ENCODE measurements at places on chromosomes 2 and 18.

- no peak for DNase-seq
Measured at GRCh38 chr2:9720352-9721093, 89.7 kb upstream of the YWHAQ start.

- DNase-seq = no peak
Measured at GRCh38 chr2:47833516-47833968, 50.6 kb downstream of the MSH6 start.

- no peak for DNase-seq
Measured at GRCh38 chr2:10265329-10266132, 37.2 kb upstream of the HPCAL1 start.

- DNase-seq = no peak
Measured at GRCh38 chr2:72117718-72118117, 29.9 kb downstream of the CYP26B1 start.

DNA sequence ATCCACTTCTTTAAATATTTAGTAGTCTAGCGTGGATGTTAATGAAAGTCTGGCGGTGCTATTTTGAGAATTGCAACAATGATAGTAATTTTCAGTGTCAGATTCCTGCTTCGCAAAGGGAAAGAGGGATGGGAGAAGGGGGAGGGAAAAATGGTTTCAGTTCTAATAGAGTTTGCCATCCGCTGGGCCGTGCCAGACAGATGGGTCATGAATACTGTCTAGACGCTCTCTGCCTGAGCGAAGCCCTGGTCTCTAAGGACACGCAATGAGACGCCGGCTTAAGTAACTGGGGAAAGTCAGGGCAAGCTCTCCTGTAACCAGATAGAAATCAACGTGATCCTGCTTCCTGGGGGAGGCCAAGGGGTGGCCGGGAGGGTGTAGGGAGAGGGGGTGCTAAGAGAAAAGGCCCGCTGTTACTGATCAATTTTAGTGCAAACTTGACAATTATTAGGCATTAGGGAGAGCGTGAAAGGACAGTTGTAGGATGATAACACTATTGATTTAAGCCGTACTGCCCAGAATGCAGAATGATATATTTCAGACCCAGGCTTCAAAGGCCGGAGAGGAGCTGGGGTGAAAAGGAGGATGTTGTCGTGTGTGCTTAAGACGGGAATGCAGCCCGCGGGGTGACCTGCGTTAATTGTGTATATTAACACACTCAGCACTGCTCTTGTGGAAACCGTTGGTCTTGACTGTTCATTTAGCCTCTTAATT, 229.2 kb downstream of the LDLRAD4 start:
- DNase-seq = no peak

GRCh38 chr18:51191128-51191717, 6.3 kb downstream of the MEX3C start:
- no peak for DNase-seq

GRCh38 chr2:101442667-101443061, 32.2 kb downstream of the RFX8 start:
- no peak for DNase-seq

GRCh38 chr2:101793277-101793969, 95.9 kb downstream of the MAP4K4 start:
- peak; percentile 33 for DNase-seq

DNA sequence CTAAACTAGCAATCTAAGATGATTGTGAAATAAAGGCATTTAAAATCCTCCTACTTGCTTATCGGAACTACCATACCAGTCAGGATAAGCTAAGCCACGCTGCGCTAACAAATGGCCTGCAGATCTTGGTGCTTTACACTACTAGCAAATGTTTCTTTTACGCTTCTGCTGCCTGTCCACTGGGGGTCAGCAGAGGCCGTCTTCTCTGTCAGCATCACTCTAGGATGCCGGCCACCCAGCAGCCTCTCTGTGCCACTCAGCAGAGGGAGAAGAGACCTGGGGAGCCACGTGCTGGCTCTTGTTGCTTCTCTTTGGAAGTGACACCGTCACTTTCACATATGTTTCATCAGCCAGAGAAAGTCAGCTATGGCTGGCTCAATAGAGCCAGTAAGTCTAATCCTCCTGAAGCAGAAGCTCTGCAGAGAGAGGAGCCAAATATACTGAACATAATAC, 36.6 kb downstream of the COPS8 start:
- DNase-seq = no peak

- no peak for DNase-seq
Measured at GRCh38 chr2:168371273-168372019, 84.6 kb upstream of the CERS6 start.

- DNase-seq = peak; percentile 17
Measured at GRCh38 chr2:240565333-240566202, 2.7 kb upstream of the RNPEPL1 start.

GRCh38 chr18:35355140-35355618, 11.0 kb upstream of the ZNF24 start:
- DNase-seq = peak; percentile 71

GRCh38 chr2:100782380-100782878, 37.5 kb upstream of the NPAS2 start:
- no peak for DNase-seq

DNA sequence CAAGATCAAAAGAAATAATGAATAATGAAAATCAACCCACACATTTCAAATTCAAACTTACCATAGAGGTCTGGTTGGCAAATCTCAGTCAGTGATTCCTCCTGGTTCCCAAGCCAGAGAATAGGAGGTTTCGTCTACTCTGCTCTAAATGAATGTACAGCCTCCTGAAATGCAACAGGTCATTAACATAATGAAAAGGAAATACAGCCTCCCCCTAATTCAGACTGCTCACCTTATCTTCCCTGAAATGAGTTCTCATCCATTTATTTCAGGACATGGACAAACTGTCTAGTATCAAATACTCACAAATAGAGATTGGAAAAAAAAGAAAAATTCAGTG, 43.4 kb upstream of the CYTIP start:
- no peak for DNase-seq

DNA sequence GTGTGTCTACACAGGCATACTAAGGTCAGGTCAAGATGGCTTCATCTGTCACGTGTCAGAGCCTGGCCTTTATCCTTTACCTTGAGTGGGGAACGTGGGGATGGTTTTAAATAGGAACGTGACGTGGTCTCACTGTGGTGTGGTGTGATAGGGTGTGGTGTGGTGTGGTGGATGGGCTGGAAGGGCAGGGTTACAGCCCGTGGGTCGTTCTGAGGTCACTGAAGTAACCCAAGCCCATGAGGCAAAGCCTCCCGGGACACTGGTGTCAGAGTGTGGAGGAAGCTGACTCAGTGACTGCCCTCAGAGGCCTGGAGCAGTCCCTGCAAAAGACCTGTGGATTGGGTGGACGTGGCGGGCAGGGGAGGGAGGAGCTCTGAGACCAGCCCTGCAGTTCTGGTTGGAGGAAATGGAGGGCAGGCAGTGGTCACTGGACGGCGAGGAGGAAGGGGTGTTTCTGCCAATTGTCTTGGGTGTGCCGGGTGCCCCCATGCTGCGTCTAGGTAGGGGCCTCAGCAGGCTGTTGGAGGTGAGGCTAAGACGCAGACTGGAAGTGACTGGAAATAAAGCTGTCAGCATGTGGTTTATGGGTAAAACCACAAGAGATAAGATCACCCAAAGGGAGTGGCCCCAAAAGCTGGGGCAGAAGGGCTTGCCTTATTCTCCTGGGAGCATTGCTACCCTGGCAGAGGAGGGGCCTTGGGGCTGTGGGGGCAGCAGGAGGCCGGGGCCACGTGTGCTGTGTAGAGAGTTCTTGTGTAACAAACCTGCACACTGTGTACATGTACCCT, 84.8 kb downstream of the SH3RF3 start:
- DNase-seq = no peak

GRCh38 chr2:215002500-215002899, 135.9 kb downstream of the ABCA12 start:
- no peak for DNase-seq

DNA sequence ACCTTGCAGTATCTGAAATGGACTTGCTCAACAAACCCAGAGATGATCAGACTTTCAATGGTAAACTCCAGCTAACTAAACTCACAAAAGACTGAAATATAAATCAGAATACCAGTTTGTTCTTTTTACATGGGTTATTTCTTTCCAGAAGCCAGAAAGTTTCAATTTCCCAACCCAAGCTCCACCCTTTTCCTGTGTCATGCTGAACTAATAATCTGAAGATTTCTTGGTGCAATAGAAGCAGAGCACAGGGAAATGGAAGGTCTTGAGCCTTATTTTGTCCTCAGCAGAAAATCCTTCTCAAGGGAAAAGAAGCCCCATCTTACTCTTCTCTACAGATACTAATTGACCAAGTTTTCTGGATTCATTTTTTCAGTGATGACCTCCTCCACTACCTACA, 93.3 kb upstream of the PAPOLG start:
- no peak for DNase-seq

GRCh38 chr18:45910405-45911023, 56.6 kb downstream of the EPG5 start:
- DNase-seq = no peak

DNA sequence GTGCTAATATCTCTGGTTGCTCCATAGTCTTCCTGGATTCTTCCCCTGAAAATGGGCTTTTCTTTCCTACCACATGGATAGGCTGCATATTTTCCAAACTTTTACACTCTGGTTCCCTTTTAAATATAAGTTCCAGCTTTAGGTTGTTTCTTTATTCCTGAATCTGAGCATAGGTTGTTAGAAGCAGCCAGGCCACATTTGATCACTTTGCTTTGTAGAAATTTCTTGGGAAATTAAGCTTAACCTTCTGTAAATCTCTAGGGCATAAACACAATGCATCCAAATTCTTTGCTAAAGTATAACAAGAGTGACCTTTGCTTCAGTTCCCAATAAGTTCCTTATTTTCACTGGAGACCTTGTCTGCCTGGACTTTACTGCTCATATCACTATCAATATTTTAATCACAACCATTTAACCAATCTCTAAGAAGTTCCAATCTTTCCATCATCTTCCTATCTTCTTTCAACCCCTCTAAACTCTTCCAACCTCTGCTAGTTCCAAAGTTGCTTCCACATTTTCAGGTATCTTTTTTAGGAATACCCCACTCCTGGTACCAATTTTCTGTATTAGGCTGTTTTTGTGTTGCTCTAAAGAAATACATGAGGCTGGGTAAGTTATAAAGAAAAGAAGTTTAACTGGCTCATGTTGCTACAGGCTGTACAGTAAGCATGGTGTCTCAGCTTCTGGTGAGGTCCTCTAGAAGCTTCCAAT, 389.6 kb upstream of the HS6ST1 start:
- no peak for DNase-seq

- no peak for DNase-seq
Measured at GRCh38 chr2:32384529-32384928, 27.7 kb downstream of the BIRC6 start.

GRCh38 chr2:71498261-71498701, 44.9 kb downstream of the DYSF start:
- no peak for DNase-seq

DNA sequence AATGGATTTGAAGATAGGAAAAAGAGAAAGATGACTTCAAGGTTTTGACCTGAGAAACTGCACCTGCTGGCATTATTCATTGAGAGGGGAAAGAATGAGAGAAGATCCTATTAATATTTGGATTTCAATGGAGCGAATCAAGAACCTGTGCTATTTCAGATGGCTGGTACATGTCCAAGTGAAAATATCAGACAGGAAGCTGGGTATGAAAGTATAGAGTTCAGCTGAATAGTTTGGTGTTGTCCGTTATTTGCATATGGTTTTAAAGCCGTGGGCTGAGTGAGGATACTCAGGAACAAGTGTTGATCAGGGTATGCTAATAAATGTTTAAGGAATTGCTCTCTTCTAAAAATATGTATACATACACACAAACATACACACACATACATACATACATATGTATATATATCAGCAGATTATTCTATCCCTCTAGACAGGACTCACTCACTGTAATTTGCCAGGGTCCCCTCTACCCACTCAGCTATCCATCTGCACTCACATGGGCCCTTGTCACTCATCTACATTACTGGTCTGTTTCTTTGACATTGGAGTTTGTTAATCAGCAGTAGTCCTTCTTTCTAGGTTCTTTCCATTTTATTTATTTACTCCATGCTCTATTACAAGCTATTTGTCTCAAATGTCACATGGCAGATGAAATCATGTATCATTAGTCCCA, 33.9 kb upstream of the IKZF2 start:
- no peak for DNase-seq
